ENCODE measurements at places on chromosomes 11 and 22.

DNA sequence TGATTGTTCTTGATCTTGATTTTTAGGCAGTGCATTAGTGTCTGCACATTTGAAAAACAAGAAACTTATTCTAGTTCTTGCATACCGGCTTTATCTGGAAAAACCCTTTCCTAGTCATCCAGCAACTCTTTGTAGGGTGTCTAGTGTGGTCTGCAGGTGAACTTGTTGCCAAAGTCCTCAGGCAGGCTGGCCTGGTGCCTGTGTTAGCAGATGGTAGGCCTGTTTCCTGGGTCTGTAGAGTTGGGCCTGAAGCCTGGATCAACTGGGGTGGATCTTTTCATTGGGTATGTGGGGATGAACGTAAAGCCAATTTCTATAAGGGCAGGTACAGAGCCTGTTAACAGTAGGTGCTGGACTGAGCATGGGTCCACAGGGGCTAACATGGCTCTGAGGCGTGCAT is 5.6 kb upstream of the GLYATL1 start:
- no peak for DNase-seq

DNA sequence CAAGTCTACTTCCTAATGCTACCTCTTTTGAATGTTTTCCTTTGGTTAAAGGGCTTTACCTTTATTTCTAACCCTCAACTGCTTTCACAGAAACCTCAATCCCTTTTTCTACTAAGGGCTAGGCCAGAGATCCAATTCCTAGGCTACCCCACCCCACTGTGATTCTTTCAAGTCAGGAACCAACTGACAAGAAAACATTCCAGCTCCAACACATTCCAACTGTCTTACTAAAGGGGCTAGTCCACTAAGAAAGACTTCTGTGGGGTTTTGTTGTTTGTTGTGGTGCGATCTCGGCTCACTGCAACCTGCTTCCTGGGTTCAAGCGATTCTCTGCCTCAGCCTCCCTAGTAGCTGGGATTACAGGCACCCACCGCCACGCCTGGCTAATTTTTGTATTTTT is 151.3 kb downstream of the APOL5 start:
- DNase-seq: peak; percentile 38

GRCh38 chr22:48744967-48745841 is 1082.5 kb downstream of the BRD1 start:
- DNase-seq: no peak

DNA sequence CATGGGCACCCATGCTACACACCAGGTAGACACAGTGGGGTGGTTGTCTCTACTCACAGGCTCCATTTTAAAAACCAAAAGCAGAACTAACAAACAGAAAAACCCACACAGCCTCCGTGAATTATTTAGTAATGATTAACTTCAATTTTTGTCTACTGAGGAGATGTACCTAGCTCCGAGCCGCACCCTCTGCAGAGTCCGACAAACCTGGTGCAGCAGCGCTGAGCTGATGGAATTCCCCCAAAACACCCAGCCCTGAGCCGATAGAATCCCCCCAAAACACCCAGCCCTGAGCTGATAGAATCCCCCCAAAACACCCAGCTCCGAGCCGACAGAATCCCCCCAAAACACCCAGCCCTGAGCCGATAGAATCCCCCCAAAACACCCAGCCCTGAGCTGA is 927.0 kb downstream of the BRD1 start:
- DNase-seq: no peak

GRCh38 chr11:208917-209260 is 1.4 kb downstream of the RIC8A start:
- no peak for DNase-seq

GRCh38 chr11:37442576-37442975 is 844.5 kb upstream of the RAG2 start:
- peak; percentile 55 for DNase-seq

GRCh38 chr11:45847911-45848316 is 639 bp downstream of the CRY2 start:
- peak; percentile 64 for DNase-seq

GRCh38 chr22:31344578-31345330 is 1.4 kb downstream of the PATZ1 start:
- DNase-seq: no peak
